ENCODE measurements at places on chromosomes 3 and 15.

DNA sequence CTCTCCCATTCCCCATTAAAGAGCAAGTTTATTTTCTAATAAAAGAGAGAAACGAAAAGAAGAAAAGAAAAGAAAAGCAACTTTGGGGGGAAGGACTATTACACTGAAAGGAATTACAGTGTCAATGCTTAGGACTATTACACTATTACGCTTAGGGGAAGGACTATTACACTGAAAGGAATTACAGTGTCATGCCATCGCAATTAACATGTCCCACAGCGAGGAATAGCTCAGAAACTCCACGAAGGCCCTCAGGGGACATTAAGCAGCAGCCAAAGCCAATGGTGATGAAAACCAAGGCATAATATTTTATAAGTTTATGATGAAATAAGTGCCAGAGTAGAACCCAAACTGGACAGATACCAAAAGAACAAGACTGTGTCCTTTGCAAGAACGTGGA lies 22.1 kb upstream of the DET1 start:
- no peak for DNase-seq

DNA sequence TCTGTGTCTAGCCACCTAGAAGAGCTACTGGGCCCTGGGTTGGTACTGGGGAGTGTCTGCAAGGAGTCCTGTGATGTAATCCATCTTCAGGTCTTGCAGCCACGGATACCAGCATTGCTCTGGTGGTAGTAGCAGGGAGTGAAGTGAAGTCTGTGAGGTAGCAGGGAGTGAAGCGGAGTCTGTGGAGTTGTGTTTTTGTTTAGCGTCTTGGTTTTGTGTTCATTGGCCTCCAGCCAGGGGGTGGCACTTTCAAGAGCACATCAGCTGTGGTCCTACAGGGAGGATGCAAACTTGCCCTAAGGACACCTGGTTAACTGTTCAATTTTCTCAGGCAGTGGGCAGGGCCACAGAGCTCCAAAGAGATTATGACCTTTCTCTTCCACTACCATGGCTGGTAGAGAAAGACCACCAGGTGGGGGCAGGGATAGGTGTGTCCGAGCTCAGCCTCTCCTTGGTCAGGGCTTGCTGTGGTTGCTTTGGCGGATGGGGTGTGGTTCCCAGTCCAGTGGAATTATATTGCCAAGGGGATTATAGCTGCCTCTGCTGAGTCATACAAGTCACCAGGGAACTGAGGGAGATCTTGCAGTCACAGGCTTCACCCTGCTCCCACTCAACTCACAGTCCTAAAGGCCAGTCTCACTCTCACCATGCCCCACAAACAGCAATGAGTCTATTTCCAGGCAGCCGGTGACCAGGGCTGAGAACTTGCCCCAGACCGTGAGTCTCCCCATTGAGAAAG lies 424.7 kb downstream of the ZBBX start:
- no peak for DNase-seq

DNA sequence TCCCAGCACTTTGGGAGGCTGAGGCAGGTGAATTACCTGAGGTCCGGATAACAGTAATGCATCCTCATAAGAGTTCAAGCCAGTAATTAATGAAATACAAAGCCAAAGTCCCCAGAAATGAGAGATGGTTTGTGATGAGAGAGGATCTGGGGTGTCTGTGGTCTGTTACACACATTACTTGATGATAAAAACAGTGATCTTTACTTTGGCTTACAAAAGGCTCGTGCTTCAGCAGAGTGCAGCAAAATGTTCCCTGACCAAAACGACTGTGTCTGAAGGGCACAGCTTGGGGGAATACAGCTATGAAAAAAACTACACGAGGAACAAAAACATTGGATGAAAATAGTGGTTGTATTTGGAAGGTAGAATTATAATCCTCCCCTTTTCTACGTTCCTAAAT lies 40.9 kb downstream of the CRTC3 start:
- DNase-seq = no peak

DNA sequence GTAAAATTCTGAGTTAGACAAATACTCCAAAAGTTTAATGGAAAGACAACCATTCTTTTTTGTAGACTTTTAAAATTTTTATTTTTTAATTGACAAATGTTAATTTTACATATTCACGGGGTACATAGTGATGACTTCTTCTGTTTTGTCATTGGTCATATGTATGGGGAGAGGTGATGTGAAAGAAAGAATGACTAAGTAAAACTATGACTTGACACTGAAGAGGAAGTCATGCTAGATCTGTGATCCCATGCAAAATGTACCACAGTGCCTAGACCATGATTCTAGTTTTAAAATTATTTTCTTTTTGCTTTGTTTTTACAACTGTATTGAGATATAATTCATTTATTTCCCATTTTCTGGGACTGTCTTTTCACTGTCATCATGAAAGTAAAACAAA lies 281.6 kb downstream of the MBNL1 start:
- DNase-seq = no peak

GRCh38 chr3:90121326-90121725 lies 1013.9 kb downstream of the EPHA3 start:
- no peak for DNase-seq

GRCh38 chr15:62929000-62929357 lies 113.6 kb upstream of the TPM1 start:
- DNase-seq = no peak

- no peak for DNase-seq
These were observed 44.3 kb downstream of the NMNAT3 start for GRCh38 chr3:139633511-139633910.

- DNase-seq = no peak
These were observed 13.9 kb downstream of the PHLDB2 start for GRCh38 chr3:111872979-111873378.

DNA sequence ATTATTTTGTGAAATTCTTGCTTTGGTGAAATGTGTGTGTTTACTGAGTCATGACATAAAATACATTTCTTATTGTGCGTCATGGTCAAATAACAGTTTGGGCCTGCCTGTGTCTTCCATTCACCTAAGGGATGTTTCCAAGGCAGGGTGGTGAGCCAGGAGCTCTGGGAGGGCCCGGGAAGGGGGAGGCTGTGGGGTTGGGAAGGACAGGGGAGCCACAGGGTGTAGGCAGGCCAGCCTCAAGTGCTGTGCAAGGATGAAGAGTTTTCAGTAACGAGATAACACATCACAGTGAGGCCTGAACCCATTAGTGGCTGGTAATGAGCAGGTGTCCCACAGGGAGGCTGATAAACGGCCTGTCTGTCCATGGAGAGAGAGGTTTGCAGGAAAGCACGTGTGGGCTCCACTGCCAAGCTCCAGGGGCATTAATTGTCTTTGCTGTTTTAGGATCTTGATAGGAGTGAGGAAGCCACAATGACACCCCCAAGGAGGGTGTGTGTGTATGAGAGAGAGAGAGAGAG lies 35.6 kb upstream of the SEC13 start:
- no peak for DNase-seq

GRCh38 chr3:193782276-193782647 lies 189.3 kb downstream of the OPA1 start:
- no peak for DNase-seq

DNA sequence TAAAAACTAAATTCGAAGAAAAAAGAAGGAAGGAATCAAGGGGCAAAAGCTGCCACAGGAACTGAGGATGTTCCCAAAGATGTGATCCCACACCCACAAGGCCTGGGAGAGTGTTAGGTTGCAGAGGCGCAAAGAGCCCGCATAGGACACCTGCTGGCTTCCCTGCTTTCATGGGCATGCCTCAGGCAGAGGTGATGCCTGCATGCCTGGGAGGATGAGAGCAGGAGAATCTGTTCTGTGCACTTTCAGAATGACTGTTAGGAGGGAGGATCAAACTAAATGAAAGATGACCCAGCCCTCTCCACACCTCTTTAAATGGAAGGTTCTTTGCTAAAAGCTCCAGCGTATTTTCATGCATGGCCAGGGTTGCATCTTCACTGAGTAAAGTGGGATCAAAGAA lies 162.4 kb downstream of the PLCL2 start:
- no peak for DNase-seq

DNA sequence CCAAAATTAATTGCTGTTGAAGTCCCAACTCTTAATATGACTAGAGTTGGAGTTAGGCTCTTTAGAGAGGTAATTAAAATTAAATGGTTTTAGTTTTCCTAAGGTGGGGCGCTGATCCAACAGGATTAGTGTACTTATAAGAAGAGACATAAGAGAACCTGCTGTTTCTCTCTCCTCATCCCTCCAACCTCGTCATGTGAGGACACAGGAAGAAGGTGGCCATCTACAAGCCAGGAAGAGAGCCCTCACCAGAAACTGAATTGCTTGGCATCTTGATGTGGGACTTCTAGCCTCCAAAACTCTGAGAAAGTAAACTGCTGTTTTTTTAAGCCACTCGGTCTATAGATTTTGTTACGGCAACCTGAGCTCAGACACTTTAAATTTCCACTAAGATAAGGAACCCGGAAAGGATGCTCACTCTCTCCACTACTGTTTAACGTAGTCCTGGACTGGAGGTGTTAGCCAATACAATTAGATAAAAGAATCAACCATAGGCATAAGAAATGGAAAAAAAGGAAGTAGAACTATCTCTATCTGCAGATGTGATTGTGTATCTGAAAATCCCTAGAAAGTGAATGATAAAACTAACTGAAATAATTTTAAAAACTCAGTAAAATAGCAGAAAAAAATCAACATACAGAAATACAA lies 26.8 kb downstream of the DCBLD2 start:
- DNase-seq = no peak

DNA sequence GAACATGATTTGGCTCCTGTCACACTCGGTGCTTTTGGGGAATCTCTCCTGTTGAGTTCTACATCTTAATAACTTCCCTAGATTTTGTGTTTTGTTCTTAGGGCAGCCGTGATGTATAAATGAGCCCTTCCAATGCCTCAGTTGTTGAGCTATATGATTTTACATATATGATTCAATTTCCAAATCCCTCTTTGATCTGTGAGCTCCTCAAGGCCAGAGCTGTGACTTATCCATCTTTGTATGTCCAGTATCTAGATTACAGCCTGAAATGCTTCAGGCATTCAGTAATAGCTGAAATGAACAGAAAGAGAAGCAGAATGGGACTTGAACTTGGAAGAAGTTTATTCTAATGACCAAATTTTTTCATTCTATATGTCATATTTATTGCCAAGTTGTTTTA lies 26.6 kb downstream of the CGGBP1 start:
- no peak for DNase-seq

DNA sequence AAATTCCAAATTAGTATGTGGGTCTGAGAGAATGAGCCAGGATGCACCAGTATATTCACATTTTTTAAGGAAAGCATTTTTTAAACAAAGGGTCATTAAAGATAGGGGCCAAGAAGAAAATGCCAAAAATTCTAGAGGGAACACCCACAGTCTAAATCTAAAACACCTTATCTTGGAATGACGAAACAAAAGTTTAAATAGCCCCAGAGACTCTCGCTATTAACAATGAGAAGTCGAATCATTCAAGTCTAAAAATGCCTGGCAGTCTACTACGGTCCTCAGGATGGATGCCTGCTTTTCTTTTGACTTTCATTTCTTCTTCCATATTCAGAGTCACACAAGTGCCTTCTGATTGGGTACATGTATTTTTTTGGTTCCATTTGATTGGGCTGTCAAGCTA lies 66.3 kb downstream of the SSUH2 start:
- no peak for DNase-seq

DNA sequence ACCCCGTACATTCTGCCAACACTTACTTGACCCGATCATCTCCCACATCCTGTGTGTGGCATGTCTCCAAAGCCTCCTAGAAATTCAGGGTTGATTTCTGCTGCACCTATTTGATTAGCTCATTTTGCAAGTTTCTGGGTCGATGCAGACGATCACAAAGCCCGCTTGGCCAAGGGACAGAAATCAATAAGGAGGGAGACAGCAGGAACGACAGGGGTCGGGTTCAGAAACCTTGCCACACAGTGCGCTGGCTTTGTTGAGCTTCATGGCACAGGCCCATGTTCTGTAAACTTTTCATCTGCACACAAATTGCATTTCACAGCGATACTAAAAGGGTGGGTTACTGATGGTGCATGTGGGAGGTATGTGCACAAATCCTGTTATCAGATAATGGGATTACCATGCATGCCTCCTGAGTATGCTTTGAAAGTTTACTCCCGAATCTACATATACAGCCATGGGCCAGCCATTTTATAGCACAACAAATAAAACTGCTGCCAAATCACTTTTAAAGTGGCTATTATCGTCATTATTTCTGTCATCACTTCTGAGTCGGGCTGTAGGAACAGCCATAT lies 95.9 kb upstream of the ATP11B start:
- DNase-seq = no peak

- DNase-seq = no peak
These were observed 88.2 kb downstream of the FBN1 start for GRCh38 chr15:48557335-48557734.

- no peak for DNase-seq
These were observed 409.7 kb downstream of the MAGI1 start for GRCh38 chr3:65628978-65629377.

- DNase-seq = peak; percentile 7
These were observed 1.3 kb upstream of the ETV5 start for GRCh38 chr3:186109897-186110803.

DNA sequence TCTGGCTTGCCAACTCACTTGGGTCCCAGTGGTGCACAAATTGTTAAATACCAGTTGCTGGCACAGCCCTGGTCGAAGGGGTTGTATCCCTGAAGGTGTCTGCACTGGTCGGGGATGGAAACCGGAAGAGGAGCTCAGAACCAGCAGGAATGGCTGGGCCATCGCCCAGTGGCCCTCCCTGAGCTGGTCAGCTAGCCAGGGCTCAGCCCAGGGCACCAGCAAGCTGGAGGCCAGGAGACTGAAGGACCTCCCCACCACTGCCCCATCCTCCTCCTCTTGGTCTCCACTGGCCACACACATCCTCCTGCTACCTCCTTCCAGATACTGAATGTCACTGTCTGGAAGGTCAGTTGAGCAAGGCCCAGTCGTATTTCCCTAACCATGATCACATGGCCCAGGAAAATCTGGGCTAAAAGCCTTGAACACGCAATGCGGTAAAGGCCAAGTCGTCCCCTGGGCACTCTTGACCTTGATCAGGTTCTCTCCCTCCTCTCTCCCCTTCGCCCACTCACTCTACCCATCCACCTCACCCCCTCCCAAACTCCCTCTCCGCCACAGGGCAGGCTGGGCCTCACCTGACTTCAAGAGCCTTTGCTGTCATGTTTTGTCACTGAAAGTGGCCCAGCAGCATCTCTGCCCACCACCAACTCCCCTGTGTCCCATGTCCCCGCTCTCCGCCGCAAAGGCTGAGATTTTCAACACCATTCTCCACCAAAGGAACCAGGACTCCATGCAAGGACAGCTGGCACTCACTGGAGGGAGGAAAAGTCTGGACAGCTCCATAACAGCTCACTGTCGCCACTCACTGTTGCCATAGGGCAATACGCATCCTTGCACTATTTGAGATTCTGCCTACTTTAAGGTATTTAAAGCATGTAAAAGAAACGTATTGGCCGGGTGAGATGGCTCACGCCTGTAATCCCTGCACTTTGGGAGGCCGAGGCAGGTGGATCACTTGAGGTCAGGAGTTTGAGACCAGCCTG lies 12.1 kb downstream of the ZDHHC19 start:
- DNase-seq = no peak

DNA sequence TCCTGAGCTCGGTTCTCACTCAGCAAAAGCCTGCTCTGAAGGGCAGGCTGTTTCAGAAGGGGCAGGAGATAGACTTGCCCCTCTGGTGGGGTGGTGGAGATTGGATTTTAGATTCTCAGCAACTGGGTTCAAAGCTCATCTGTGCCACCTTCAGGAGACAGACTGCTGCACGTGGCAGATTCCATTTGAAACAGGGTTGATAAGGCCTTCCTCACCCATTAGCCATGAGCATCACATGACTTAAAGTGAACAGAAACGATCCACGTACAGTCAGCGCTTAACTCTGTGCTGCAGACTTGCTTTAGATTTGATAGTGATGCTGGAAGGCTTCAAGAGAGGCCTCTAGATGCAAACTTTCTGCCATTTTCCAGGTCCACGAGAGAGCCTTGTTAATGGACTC lies 35.0 kb upstream of the MGLL start:
- no peak for DNase-seq

GRCh38 chr3:194935061-194935460 lies 249.4 kb downstream of the FAM43A start:
- no peak for DNase-seq

Measured in activated CD8-positive, alpha-beta T cell treated with anti-CD3 and anti-CD28 coated beads for 36 hours (primary cell).